ENCODE measurements at places on chromosomes 4 and X. TPM values are rescaled to one million over a fixed set of nuclear protein-coding genes. Genes with fewer than 3 reads are reported as not detected.
A peak's percentile ranks its signal among the peaks of the same experiment; 100 is the strongest.

The GLRB gene
- 14.6 TPM for total RNA-seq

The GABRQ gene
- not detected for total RNA-seq

The LUZP4 gene
- total RNA-seq = not detected

The SPANXB1 gene
- total RNA-seq = 0.55 TPM

The PABPC1L2B gene
- not detected for total RNA-seq

The TACC3 gene
- 77.7 TPM for total RNA-seq

The GAGE2A gene
- total RNA-seq = 5.9 TPM

DNA sequence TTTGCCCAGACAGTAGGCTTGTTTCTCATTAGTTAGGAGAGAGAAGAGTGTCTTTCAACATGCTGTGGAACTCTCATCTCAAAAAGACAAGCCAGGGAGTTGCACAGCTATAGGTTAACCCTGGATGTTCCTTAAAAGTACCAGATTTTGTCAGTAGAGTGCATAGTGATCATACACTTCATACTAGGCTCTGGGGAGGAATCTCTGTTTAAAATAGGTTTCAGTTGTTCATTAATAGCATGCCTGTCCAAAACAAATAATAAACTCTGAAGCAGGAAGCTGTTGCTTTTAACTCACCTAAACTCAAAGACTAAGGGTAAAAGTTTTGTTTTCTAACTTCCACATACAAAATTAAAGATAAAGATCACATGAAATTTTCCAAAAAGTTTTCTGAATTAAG lies 1948.4 kb downstream of the C4orf33 start:
- no peak for DNase-seq

DNA sequence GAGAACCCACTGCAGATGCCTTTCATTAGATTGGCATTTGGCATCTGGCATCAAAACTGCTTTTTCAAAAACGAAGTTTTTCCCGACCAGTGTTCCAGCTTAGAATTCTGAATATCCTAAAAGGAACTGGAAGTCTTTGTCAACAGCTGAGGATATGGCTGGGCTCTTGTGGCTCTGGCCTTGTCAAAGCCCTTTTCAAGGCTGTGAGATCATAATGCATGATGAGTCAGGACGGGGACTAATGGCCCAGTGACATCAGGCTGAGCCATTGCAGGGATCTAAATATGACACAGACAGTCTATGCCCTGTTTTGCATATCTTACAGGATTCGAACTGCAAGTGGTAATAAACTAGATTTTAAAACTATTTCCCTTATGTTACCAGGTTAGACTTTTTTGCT lies 306.4 kb downstream of the PTTG2 start:
- DNase-seq = peak; percentile 70

DNA sequence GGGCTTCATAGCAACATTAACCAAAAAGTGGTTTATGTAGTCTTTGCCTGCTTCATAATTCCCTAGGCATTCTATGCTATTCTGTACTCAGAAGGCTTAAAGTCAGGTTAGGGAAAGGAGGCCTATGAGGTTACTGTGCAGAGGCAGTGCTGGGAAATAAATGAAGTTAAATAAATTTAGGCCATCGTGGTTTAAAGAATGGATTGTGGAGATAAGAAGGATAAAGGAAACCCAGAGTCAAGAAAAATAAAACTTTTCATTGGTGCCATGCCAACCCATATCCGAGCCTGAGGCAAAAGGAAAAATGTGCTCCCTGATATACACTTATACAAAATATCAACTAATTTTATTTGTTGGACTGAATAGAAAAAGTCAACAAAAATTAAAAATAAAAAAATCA lies 70.2 kb downstream of the AR start:
- no peak for DNase-seq

- DNase-seq = no peak
These were observed 1.0 kb upstream of the THAP9 start for GRCh38 chr4:82899374-82900065.

DNA sequence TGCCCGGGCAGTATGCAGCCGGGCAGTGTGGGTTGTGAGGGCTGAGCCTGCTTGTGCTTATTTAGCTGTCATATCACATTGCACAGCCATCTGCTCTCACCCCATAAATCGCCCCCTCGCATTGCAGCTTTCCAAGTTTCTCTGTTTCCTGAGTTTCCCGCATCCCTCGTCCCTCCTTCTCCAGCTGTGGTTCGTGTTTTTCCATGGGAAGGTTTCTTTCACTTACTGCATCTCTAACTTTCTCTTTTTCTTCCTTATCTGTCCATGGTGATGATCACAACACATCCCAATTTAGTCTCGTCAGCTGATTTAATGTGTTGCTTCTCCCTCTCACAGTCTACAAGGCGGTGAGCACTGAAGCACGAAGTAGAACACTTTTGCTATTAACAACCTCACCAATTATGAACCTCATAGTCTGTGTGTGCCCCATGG lies 118.1 kb downstream of the ENPP6 start:
- DNase-seq = no peak

DNA sequence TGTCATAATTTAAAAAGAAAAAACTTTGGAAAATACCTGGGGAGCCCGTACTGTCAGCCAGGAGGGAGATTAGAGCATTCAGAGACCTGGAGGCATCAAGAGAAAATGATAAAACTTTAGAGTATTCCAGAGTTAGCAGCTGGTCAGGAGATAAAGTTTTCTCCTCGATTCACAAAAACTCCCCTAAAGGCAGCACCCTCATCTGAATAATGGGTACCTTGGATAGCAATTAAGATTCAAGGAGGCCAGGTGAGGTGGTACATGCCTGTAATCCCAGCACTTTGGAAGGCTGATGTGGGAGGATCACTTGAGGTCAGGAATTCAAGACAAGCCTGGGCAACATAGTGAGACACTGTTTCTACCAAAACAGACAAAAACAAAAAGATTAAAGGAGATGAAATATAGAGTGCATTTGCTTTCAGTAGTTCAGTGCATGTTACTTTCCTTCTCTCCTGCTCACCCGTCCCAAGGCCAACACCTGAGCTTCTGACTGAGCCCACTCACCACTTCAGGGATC lies 18.6 kb upstream of the RAB40A start:
- DNase-seq = no peak

DNA sequence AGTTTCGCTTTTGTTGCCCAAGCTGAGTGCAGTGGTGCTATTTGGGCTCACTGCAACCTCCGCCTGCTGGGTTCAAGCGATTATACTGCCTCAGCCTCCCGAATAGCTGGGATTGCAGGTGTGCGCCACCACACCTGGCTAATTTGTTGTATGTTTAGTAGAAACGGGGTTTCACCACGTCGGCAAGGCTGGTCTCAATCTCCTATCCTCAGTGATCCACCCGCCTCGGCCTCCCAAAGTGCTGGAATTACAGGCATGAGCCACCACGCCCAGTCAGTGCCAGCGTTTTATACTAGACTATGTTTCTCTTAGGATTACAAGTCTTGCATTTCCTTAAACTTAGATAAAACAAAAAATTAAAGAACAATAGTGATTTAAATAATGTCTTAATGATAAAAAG lies 13.0 kb downstream of the KLF3 start:
- no peak for DNase-seq

DNA sequence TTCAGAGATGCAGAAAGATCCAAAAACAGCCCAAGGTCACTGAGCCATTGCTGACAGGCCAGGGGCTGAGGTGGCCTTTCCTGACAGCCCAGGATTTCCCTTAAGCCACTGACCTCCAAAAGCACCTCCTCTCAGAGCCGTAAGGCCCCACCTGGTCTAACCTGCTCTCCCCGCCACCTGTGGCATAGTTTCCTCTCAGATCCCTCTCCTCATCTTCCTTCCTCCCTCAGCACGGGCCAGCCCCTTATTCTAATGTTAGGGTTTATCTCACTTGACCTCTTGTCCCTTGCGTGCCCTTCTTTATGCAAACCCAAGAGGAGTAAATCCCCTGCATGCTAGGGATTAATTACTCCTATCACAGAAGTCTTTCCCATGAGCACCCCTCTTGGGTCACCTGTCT lies 113.0 kb downstream of the RBM47 start:
- DNase-seq = no peak

DNA sequence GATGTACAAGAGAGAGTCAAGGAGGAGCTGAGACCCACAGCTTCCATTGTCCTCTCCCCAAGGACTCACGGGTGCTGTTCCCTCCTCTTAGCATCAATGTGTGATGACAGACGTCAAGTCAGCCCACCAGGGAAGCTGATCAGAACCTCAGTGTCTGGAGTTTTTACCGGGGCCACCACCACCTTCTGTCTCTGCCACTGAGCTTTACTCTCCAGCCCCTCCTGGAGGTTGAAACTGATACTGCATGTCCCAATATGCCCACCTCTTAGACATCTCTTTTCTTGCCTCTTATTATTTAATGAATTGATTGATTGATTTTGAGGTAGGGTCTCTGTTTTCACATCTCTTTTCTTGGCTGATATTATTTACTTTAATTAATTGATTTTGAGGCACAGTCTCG lies 10.3 kb upstream of the AKAP17A start:
- peak; percentile 58 for DNase-seq

GRCh38 chr4:16659079-16659478 lies 239.4 kb downstream of the LDB2 start:
- no peak for DNase-seq

- no peak for DNase-seq
These were observed 27.6 kb downstream of the WDR44 start for GRCh38 chrX:118373538-118373937.

- no peak for DNase-seq
These were observed 9.7 kb upstream of the PPARGC1A start for GRCh38 chr4:23899565-23899964.

DNA sequence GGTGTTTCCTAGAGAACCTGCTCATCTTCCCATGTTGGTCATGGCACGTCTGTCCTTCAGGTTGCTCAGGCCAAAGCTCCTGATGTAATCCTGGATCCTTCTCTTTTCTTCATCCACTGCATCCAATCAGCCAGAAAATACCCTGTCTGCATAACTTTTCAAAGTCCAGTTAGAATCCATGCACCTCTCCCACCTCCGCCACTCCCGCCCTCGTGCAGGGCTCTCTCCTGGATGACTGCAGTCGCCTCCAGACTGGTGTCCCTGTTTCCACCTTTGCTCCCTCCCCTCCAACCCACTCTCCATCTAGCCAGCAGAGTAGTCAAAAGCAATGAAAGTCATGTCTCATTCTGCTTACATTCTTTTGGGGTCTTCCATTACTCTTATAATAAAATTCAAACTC lies 16.0 kb downstream of the CNGA2 start:
- DNase-seq = no peak

DNA sequence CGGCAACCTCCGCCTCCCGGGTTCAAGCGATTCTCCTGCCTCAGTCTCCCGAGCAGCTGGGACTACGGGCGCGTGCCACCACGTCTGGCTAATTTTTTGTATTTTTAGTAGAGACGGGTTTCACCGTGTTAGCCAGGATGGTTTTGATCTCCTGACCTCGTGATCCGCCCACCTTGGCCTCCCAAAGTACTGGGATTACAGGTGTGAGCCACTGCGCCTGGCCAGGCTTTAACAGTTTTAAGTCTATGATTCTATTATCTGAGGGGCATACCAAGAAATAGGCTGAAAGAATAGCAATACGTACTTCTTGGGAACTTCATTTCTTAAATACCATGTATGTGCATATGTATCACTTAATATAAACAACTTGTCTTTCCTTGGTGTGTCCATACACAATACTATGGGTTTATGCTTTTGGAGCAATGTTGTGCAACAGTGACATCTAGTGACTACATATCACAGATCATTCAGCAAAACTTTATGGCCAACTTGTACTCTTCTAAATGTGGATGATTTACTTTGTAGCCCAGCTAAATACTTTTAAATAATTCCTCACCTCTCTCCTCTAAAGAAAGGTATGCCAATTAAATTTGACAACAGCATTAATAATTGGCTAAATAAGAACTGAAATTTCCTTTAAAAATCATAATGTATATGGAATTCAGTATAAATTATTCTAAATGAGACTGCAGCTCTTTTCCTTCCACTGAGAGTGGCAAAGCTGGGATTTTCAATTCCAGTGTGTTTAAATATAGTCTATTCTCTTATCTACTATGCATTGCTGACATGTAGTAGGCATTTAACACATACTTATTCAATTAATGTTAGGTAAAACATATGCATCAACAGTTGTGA lies 10.4 kb downstream of the SLC9B1 start:
- DNase-seq = peak; percentile 58

DNA sequence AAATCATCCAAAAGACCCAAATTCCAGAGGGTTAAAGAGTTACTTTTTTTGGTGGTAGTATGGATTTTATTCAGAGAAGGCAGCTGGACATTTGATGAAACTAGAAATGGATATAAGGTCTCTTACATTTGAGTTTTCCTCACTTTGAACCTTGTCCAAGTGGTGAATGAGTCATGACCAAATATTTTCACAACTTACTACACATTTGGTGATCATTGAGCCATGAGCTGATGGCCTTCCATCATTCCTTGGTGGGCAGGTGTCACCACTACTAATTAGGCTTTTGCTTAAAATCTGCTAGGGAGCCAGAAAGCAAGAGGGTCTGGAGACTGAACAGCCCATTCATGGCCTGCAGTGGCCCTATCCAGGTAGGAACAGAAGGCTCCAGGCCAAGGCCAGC lies 620.2 kb upstream of the INTU start:
- peak; percentile 48 for DNase-seq

DNA sequence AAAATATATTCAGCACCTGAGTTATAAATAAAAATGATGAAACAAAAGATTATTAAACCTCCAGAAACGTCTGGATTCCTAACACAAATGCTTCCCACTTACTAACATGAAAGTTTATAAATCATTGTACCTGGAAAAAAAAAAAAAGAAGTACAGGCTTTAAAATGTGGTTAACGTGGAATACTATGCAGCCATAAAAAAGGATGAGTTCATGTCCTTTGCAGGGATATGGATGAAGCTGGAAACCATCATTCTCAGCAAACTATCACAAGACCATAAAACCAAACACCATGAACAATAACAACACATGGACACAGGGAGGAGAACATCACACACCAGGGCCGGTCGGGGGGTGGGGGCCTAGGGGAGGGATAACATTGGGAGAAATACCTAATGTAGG lies 160.5 kb downstream of the ADAMTS3 start:
- DNase-seq = no peak

DNA sequence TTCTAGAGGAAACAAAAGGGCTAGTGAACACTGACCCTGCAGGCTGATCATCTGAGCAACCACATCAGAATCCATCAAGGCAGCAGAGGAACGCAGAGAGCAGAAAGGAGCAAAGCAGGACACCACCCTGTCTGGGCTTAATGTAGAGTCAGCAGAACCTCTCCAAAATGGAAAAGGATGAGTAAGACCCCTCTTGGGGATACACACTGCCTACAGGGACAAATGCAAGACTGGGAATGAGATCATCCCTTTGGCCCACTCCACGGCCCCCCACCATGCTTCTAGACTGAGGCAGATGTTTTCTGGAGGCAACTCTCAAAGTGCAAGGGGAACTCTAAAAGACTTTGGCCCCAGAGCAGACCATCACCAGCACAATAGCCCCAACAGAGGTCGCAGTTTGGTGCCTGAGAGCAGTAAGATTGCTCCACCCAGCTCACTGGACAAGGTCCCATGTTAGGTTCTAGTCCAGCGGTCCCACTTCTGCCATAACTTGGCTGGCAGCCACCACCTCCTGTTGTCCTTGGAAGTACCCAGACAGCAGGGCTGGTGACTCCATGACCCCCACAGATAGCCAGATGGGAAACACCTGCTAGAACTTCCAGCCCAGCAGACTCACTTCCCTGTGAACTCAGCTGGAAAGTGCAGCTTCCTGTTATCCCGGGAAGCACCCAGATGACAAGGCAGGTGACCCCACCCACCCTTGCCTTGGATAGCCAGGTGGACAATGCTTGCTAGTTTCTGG lies 372.7 kb downstream of the INPP4B start:
- peak; percentile 5 for DNase-seq

All from HT1080 (cell line).